ENCODE measurements at places on chromosomes 7 and 10.

DNA sequence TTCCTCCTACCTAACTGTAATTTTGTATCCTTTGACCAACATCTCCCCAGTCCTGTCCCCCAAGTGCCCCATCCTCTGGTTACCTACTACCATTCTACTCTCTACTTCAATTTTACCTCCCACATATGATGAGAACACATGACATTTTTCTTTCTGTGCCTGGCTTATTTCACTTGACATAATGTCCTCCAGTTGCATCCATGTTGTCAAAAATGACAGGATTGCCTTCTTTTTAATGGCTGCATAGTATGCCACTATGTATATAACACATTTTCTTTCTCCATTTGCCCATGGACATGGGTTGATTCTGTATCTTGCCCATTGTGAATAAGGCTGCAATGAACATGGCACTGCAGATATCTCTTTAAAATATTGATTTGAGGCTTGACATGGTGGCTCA is 33.7 kb downstream of the GLI3 start:
- H3K4me3 ChIP-seq, result no peak overlapping the region
- H3K4me1 ChIP-seq, result peaks cover 3% of the 10 kb centered on the region
- no peak overlapping the region for H3K27ac ChIP-seq
- no peaks in the 10 kb centered on the region for H3K27me3 ChIP-seq

- DNase-seq, result no peak
- no peaks in the 10 kb centered on the region for H3K36me3 ChIP-seq
- peaks cover 36% of the 10 kb centered on the region for H3K27me3 ChIP-seq
- H3K4me3 ChIP-seq, result no peak overlapping the region
- H3K4me1 ChIP-seq, result peaks cover 30% of the 10 kb centered on the region
Measured at GRCh38 chr7:157694376-157694665, 357.5 kb downstream of the DNAJB6 start.

DNA sequence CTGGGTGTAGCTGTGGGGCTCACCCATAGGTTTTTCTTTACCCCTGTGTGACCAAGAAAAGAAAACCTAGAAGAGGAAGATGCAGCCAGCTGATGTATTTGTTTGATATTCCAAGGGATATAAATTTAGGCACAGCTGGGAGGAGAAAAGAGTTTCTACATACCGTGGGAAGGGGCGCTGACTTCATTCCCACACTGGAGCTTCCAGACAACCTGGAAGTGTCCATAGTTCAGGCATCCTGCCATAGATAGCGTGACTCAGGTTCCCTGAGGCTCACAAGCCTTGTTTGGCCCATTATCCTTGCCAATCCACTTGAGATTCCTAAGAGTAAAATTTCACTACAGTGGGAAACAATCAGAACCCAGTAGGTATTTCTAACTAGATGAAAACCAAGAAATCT is 371.7 kb upstream of the NRP1 start:
- H3K27me3 ChIP-seq, result no peaks in the 10 kb centered on the region
- H3K4me1 ChIP-seq, result peaks cover 7% of the 10 kb centered on the region
- H3K27ac ChIP-seq, result no peak overlapping the region
- H3K4me3 ChIP-seq, result peak overlapping the region; percentile 56
- no peaks in the 10 kb centered on the region for H3K36me3 ChIP-seq

DNA sequence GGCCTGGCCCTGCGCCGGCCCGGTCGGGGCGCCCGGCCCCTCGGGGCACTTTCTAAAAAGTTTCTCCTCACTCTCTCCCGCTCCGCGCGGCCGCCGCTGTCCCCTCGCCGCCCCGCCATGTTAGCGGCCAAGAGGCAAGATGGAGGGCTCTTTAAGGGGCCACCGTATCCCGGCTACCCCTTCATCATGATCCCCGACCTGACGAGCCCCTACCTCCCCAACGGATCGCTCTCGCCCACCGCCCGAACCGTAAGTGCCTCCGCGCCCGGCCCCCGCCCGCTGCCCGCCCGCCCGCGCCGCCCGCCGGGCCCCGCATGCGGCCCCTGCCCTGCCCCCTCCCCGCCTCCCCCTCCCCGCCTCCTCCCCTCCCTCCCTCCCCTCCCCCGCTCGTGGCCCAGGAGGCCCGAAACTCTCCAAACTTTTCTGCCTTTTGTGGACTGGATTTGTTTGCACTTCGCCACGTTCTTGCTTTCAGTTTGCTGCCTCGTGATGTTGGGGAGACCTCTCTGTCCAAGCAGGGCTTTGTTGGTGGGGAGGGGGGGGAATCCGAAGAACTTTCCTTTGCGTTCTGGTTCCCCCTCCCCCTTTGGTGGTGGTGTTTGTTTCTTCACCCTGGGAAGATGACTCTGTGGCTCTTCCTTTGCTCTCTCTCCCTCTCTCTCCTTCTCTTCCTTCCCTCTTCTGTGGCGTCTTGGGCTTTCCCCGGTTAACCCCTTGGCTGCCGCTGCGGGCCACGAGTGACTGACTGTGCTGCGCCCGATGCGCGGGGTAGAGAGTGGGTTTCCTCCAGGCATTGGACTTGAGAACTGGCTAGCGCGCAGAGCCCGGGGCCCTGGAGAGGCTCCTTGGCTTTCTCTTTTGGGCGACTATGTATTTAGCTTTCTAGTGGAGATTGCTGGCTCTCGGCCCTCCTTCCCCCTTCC is 1.6 kb downstream of the TCF7L2 start:
- peak overlapping the region; percentile 86 for H3K4me3 ChIP-seq
- H3K36me3 ChIP-seq, result no peaks in the 10 kb centered on the region
- peak; percentile 97 for DNase-seq
- no peaks in the 10 kb centered on the region for H3K27me3 ChIP-seq
- no peaks in the 10 kb centered on the region for H3K4me1 ChIP-seq

DNA sequence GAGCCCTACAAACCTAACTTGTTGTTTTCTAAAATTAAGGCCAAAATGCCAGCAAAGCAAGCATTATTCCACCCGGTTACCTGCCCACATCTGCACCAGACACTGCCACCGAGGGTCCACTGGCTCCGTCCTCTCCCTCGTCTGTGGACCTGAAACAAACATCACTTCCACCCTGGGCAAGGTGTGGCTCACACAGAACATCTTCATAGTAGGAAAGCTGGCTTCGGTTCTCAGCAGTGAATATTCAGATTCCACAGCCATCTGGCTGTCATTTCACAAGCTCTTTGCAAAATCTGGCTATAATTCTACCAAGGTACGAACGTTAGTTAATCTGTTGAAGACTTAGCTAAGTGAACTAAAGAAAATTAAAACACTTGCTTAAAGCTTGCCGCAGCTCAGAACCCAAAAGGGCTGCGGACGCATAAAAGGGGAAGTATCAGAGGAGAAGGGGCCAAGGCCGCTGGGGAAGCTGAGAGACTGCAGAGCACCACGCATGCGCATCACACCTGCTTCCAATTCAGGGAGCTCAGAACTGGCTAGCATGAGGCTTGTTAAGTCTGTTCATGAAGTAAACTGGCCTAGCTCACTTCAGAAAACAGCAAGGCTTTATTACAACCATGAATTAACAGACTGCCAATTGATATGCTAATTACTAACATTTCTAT is 46.1 kb downstream of the PTPRN2 start:
- H3K27me3 ChIP-seq, result no peaks in the 10 kb centered on the region
- H3K36me3 ChIP-seq, result no peaks in the 10 kb centered on the region
- peaks cover 2% of the 10 kb centered on the region for H3K4me1 ChIP-seq
- DNase-seq, result no peak
- no peak overlapping the region for H3K4me3 ChIP-seq

GRCh38 chr7:22464299-22464698 is 35.7 kb downstream of the STEAP1B start:
- H3K4me1 ChIP-seq, result no peaks in the 10 kb centered on the region
- H3K27me3 ChIP-seq, result peaks cover 3% of the 10 kb centered on the region
- H3K27ac ChIP-seq, result no peak overlapping the region
- no peak overlapping the region for H3K4me3 ChIP-seq
- DNase-seq, result no peak

- H3K4me3 ChIP-seq, result peak overlapping the region; percentile 81
- peaks cover 27% of the 10 kb centered on the region for H3K36me3 ChIP-seq
- peaks cover 27% of the 10 kb centered on the region for H3K4me1 ChIP-seq
Measured at GRCh38 chr7:150378115-150378852, 846 bp upstream of the ZNF775 start.

DNA sequence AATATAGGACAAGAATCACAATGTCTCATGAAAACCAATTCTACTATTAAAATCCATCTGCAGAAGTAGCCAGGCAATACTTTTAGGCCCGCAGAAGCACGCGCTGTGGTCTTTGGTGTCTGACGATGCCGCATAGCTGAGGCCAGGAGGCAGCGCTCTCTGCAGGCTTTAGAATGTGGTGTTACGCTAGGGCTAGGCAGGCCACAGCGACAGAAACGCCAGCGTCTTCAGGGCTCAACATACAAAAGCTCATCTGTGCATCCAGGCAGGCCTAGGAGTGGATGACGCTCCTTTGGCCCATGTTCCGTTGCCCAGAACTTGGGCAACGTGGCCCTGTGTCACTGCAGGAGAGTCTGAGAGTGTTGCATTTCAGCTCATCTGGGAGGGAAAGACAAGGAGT is 601.1 kb upstream of the FOXK1 start:
- H3K4me1 ChIP-seq, result no peaks in the 10 kb centered on the region
- H3K27ac ChIP-seq, result no peak overlapping the region
- no peaks in the 10 kb centered on the region for H3K27me3 ChIP-seq
- no peak overlapping the region for H3K4me3 ChIP-seq
- H3K36me3 ChIP-seq, result peaks cover 7% of the 10 kb centered on the region

DNA sequence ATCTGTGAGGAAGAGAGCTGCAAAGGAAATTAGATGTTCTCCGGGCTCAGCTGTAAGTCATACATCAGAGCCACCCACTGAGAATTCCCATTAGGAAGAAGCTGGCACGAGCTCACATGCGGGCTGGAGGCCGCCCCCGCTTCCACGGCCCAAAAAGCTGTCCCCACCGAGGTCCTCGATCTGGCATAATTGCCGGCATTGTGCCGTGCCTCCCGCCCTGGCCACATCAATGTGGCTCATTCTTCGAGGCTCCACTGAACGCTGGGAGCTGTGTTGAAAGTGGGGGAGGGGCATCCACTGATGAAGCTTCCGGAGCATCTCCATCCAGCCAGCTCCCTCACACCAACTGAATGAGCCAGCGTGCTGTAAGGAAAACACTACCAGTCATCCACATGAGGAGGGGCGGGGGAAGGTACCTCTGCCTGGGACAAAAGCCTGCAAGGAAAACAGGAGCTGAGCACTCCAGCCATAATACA is 173.1 kb downstream of the PTPRN2 start:
- H3K27ac ChIP-seq, result no peak overlapping the region
- no peak for DNase-seq

- no peak overlapping the region for H3K27ac ChIP-seq
- no peaks in the 10 kb centered on the region for H3K36me3 ChIP-seq
- no peaks in the 10 kb centered on the region for H3K4me1 ChIP-seq
- H3K27me3 ChIP-seq, result peaks cover 9% of the 10 kb centered on the region
- no peak for DNase-seq
Measured at GRCh38 chr7:150937848-150938561, 40.1 kb downstream of the KCNH2 start.

DNA sequence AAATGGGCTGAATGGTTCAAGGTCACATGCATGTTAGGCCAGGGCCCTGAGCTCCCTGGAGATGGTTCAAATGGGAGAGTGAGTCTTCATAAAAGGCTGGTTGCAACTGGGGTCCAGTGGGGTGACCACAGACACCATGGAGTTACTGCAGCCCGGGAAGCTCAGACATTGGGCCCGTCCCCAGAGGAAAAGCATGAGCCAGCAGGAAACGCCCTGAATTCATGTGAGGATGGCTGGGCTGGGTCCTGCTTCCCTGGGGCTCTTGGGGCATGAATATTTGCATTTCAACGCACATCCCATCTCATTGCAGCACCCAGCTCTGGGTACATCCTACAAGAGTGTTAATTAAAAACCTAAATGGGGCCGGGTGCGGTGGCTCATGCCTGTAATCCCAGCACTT is 549.0 kb downstream of the TCERG1L start:
- H3K27me3 ChIP-seq, result no peaks in the 10 kb centered on the region
- H3K36me3 ChIP-seq, result no peaks in the 10 kb centered on the region
- H3K4me1 ChIP-seq, result no peaks in the 10 kb centered on the region
- no peak for DNase-seq

DNA sequence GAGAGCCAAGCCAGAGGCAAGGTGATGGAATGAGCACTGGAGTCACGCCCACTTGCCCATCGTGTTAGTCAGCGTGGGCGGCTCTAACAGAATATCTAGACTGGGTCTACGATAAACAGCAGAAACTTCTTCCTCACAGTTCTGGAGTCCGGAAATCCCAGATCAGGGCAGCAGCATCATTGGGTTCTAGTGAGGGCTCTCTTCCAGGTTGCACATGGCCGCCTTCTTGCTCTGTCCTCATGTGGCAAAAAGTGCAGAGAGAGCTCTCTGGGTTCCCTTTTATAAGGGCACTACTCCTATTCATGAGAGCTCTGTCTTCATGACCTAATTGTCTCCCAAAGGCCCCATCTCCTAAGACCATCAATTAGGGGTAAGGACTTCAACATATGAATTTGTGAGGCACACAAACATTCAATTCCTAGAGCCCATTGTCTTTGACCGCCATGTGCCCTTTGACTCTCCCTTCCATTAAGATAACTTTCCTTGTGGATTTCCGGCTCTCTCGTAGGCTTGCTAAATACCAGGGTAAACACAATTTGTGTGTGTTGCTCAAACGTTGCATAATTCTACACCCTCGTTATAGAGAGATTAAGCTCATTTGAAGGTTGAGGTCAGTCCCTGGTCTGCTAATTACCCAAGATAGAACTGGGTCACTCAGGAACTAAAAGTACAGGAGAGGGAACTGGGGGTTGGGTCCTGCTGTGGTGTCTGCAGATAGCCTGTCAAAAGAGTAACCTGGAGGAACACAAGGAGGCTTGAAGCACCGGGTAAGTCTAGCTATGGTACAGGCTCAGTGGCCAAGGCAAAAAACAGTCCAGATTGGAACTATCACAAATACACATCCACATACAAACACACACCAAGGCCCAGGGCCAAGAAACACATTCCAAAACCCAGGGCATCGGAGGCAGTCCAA is 28.7 kb upstream of the USP6NL start:
- no peak overlapping the region for H3K4me3 ChIP-seq
- no peak for DNase-seq
- no peaks in the 10 kb centered on the region for H3K36me3 ChIP-seq
- peaks cover 15% of the 10 kb centered on the region for H3K27me3 ChIP-seq
- H3K4me1 ChIP-seq, result no peaks in the 10 kb centered on the region

- no peak overlapping the region for H3K27ac ChIP-seq
- H3K4me3 ChIP-seq, result no peak overlapping the region
- DNase-seq, result no peak
- H3K4me1 ChIP-seq, result peaks cover 5% of the 10 kb centered on the region
Measured at GRCh38 chr10:114544045-114544659, 113.9 kb downstream of the ABLIM1 start.

GRCh38 chr7:105268056-105268455 is 120.7 kb downstream of the SRPK2 start:
- H3K4me3 ChIP-seq, result peak overlapping the region; percentile 83
- H3K36me3 ChIP-seq, result no peaks in the 10 kb centered on the region

DNA sequence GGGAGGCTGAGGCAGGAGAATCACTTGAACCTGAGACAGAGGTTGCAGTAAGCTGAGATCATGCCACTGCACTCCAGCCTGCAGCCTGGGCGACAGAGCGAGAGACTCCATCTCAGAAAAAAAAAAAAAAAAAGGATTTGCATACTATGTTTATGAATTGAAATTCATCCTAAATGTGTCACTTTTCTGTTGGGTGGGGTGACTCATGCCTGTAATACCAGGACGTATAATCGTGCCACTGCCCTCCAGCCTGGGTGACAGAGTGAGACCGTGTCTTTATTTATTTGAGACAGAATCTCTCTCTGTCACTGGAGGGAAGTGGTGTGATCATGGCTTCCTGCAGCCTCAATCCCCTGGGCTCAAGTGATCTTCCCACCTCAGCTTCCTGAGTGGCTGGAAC is 5.8 kb downstream of the ZNF212 start:
- H3K4me3 ChIP-seq, result no peak overlapping the region
- no peak overlapping the region for H3K27ac ChIP-seq
- H3K27me3 ChIP-seq, result no peaks in the 10 kb centered on the region
- peak; percentile 58 for DNase-seq
